ENCODE measurements at places on chromosomes 4 and X. TPM values are rescaled to one million over a fixed set of nuclear protein-coding genes. Genes with fewer than 3 reads are reported as not detected.

ODAPH gene
- not detected for total RNA-seq

DNA sequence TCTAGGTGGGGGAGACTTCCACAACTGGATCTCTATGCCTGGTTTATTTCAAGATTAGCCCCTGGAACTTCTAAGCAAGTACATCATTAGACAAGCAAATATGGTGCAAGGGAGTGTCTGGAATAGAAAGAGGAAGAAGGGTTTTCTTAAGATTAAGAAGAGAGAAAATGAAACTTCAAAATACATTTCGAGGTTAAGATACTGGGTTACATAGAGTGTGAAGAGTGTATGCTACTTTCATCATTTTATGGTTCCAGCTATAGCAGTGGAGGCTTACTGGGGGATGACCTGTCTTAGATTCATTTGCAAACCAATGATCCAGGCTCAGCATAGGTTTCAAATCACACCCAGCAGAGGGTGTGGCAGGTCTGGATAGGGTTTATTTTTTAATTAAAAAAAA, 144.4 kb upstream of the GATB start:
- H3K36me3 ChIP-seq = peaks cover 4% of the 10 kb centered on the region
- no peaks in the 10 kb centered on the region for H3K27me3 ChIP-seq
- no peak overlapping the region for H3K4me3 ChIP-seq
- DNase-seq = no peak
- no peak overlapping the region for H3K27ac ChIP-seq
- H3K4me1 ChIP-seq = peaks cover 3% of the 10 kb centered on the region

- no peak for DNase-seq
- no peaks in the 10 kb centered on the region for H3K36me3 ChIP-seq
- H3K4me3 ChIP-seq = no peak overlapping the region
- H3K27ac ChIP-seq = no peak overlapping the region
- no peaks in the 10 kb centered on the region for H3K27me3 ChIP-seq
Measured at GRCh38 chr4:88207171-88207570, 48.7 kb upstream of the ABCG2 start.

GRCh38 chr4:149791851-149792250, 23.8 kb downstream of the IQCM start:
- H3K4me1 ChIP-seq = no peaks in the 10 kb centered on the region
- H3K27ac ChIP-seq = no peak overlapping the region
- no peaks in the 10 kb centered on the region for H3K36me3 ChIP-seq
- no peak overlapping the region for H3K4me3 ChIP-seq
- H3K27me3 ChIP-seq = no peaks in the 10 kb centered on the region

DNA sequence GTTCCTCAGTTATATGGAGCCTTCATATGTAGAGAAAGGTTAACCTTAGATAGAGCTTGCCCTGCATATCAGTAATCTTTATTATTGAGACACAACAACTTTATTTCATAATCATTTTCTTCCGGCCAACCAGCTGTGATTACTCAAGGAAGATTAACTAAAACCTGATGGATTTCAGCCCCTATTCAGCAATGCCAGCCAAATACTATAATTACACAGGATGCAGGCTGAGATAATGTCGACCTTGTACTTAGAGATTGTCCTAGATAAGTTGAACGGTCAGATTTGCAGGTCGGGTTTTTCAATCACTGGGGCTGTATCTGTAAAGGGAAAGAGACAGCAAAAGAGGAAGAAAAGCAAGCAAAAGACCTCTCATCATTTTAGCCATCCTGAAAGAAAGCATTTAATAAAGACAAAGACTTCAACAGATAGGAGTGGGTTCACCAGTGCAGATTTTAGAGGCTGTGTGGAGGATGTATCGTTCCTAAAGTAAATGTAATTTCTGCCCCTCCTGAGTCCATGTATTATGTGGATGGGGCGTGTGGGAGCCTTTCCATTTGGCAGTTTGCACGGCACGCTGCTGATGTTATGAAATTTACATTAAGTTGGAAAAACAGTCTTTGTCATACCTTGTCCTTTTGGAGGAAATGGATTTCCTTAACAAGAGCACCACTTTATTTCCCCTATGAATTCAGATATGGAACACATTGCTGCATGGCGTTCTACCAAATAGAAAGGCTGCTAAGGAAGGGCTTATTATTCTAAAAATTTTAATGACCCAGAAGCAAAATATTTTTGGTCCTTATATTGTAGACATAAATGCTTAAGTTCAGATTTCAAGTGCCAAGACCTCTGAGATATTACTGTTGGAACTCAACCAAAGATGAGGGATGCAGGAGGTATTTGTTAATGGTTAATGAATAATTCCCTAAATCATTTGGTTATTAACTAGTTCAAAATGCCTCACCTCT, 496.7 kb downstream of the SPRY1 start:
- H3K27ac ChIP-seq = no peak overlapping the region
- no peaks in the 10 kb centered on the region for H3K4me1 ChIP-seq
- H3K36me3 ChIP-seq = no peaks in the 10 kb centered on the region
- no peaks in the 10 kb centered on the region for H3K27me3 ChIP-seq

DNA sequence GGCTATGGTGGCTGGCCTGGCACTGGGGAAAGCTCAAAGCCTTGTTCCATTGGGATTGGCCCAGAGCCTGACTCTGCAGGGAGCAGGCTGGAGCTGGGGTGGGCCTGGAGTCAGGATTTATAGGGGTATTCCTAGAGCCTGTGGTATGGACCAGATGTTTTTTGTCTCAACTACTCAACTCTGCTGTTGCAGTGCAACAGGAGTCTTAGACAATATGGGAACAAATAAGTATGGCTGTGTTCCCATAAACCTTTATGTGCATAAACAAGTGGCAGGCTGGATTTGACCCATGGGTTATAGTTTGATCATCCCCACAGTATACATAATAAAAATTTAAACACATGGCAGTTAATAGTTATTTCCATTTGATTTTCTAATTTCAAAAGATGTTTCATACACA, 557.9 kb upstream of the ARX start:
- no peaks in the 10 kb centered on the region for H3K27me3 ChIP-seq
- H3K4me1 ChIP-seq = no peaks in the 10 kb centered on the region
- no peak for DNase-seq
- H3K4me3 ChIP-seq = no peak overlapping the region
- H3K36me3 ChIP-seq = no peaks in the 10 kb centered on the region
- H3K27ac ChIP-seq = no peak overlapping the region

DNA sequence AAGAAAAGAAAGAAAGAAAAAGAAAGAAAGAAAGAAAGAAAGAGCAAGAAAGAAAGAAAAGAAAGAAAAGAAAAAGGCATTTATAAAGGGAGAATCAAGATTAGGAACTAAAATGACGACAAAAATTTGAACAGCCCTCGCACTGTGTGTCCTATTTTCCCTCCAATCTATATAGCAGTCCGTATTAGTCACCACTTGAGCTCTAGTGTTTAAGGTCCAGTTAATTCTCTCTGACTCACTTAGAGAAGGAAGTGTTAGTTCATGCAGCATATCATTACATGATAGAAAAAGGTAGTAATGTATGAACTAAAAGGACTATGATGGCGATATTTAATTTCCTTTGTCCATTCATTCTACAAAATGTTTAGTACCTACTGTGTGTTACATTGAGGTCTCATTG, 122.7 kb downstream of the CBLL2 start:
- H3K4me3 ChIP-seq = no peak overlapping the region
- no peaks in the 10 kb centered on the region for H3K36me3 ChIP-seq
- no peaks in the 10 kb centered on the region for H3K4me1 ChIP-seq

DNA sequence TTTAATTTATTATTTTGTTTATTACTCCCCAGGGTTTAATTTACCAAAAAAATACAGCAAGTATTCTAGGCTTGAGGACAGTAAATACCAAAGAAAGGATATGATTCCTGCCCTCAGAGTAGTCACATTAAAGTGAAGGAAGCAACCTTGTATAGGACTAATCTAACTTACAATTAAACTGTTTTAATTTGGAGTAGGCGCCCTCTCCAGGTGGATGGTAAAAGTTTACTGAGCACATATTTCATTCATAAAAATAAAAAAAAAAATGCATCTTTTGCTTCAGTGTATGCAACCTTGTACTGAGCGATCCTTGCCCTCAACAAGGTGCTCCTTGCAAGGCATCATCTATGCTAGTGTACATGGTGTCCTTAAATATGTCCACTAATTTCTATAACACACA, 72.0 kb upstream of the MAGEB16 start:
- no peak overlapping the region for H3K27ac ChIP-seq
- H3K36me3 ChIP-seq = no peaks in the 10 kb centered on the region
- no peaks in the 10 kb centered on the region for H3K27me3 ChIP-seq
- H3K4me3 ChIP-seq = no peak overlapping the region
- no peak for DNase-seq

- no peak overlapping the region for H3K27ac ChIP-seq
- H3K4me3 ChIP-seq = no peak overlapping the region
- peaks cover 4% of the 10 kb centered on the region for H3K27me3 ChIP-seq
- DNase-seq = no peak
Measured at GRCh38 chr4:72558655-72559054, 10.4 kb downstream of the ADAMTS3 start.

GLUD2 gene
- 0.56 TPM for total RNA-seq

PWWP3B gene
- total RNA-seq = not detected

TDO2 gene
- total RNA-seq = not detected

NUDT10 gene
- total RNA-seq = 4.9 TPM

DNA sequence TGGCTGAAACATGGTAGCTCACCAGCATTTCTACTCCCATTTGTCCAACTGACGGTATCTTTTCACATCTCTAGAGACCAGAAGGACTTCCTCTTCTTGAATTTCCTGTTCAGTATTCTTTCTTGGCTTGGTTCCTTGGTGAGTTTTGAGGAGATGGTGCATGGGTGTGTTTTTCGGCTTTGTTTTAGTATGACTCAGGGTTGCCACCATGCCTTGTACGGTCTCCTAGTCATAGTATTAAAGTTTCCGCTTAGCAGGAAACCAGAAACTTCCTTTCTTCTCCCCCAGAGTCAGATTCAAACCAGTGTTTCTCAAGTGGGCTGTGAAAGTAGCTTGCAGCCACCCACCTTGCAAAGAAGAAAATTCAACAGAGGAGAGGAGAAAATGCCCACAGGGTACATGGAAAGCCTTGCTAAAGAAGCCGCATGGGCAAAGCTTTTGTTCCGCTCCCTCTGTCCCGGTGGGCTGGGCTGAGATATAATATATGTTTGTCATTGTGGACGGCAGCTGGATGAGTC, 5.7 kb downstream of the CD99 start:
- no peaks in the 10 kb centered on the region for H3K27me3 ChIP-seq
- H3K4me1 ChIP-seq = peaks cover 81% of the 10 kb centered on the region
- H3K4me3 ChIP-seq = peak overlapping the region; percentile 54

DNA sequence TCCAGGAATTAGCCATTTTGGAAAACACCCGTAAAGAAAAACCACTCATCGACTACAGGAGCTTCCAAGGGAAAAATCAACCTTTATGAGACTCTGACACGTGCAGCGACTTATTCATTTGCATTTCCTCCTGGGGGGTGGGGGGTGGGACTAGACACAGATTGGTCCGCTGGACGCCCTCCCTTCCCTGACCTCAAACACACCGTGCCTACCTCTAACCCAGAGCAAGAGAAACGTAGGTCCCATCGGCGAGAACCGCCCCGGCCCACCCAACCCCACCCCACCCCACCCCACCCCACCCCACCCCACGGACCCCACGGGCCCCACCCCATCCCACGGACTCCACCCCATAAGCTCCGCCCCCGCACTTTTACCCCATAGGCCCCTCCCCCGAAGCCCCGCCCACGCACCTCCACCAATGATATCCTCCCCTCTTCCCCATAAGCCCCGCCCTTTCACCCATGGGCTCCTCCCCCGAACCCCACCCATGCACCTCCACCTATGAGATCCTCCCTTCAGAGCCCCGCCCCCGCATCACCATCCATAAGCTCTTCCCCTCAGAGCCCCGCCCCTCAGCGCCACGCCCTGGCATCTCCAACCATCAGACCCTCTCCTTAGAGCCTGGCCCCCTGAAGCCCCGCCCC, 1.1 kb downstream of the GTPBP6 start:
- H3K27ac ChIP-seq = peak overlapping the region; percentile 99
- peaks cover 19% of the 10 kb centered on the region for H3K36me3 ChIP-seq
- no peaks in the 10 kb centered on the region for H3K27me3 ChIP-seq
- H3K4me3 ChIP-seq = peak overlapping the region; percentile 89
- peaks cover 14% of the 10 kb centered on the region for H3K4me1 ChIP-seq
- DNase-seq = no peak

DNA sequence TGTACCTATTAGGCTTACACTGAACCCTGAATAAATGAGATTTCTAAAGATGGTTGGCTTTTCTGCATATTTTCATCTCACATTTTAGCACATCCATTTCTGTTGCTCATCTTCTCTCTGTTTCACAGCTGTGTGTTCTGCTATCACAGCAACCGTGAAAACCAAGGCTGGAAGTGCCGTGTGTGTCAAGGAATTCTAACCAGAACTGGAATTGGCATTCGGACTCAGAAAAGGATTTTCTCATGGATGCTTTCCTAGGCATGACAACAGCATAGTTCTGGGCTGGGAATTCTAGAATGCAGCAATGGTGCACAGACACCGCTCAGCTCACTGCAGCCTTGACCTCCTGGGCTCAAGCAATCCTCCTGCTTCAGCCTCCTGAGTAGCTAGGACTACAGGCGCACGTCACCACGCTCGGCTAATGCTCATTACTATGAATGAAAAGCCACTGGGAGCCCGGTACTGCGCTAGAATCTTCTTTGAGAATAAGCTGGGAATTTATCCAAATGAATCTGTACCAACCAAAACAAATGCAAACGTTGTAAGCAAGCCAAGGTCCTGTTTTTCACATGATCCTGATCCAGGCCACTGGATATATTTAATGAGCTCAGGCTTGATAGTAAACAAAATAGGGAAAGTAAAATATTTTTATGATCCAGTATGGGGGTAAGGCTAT, 105.2 kb downstream of the RBM47 start:
- no peak for DNase-seq
- no peak overlapping the region for H3K4me3 ChIP-seq
- H3K27ac ChIP-seq = no peak overlapping the region
- H3K4me1 ChIP-seq = peaks cover 2% of the 10 kb centered on the region
- no peaks in the 10 kb centered on the region for H3K36me3 ChIP-seq

DNA sequence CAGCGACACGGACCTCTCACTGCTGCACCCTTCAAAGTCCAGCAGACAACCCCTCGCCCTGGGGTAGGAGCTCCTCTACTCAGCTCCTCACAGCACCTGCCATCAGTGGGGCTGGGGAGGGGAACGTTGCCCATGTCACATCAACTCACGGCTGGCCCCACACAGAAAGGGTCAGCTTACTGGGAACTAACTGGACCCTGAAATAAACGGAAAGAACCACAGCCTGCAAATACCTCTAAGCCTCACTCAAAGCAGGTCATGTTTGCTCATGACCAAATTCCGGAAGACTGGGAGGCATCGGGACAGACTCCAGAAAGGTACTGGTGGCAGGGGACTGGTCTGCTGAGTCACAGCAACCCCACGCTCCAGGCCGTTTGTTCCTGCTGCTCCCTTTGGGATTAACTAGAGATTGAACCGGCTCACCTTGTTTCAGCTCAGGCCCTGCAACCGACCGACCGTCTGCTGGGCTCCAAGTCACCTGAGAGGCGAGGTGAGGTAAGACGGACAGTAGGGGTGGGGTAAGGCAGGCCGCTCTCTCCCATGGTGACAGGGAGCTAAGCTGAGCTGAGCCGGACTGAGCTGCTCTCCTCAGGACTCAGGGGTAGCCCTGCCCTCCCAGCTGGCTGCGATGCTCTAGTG, 5.6 kb downstream of the G6PD start:
- no peak overlapping the region for H3K4me3 ChIP-seq
- H3K27me3 ChIP-seq = no peaks in the 10 kb centered on the region
- DNase-seq = no peak
- peaks cover 32% of the 10 kb centered on the region for H3K36me3 ChIP-seq

GRCh38 chr4:151644622-151645021, 116.2 kb downstream of the GATB start:
- peak; percentile 34 for DNase-seq
- H3K27me3 ChIP-seq = no peaks in the 10 kb centered on the region
- H3K36me3 ChIP-seq = no peaks in the 10 kb centered on the region
- no peak overlapping the region for H3K4me3 ChIP-seq

GRCh38 chr4:87035881-87036509, 101.2 kb downstream of the AFF1 start:
- peaks cover under 1% of the 10 kb centered on the region for H3K36me3 ChIP-seq
- DNase-seq = no peak
- no peak overlapping the region for H3K27ac ChIP-seq
- no peaks in the 10 kb centered on the region for H3K27me3 ChIP-seq
